ENCODE measurements at places on chromosomes 3 and 15.

DNA sequence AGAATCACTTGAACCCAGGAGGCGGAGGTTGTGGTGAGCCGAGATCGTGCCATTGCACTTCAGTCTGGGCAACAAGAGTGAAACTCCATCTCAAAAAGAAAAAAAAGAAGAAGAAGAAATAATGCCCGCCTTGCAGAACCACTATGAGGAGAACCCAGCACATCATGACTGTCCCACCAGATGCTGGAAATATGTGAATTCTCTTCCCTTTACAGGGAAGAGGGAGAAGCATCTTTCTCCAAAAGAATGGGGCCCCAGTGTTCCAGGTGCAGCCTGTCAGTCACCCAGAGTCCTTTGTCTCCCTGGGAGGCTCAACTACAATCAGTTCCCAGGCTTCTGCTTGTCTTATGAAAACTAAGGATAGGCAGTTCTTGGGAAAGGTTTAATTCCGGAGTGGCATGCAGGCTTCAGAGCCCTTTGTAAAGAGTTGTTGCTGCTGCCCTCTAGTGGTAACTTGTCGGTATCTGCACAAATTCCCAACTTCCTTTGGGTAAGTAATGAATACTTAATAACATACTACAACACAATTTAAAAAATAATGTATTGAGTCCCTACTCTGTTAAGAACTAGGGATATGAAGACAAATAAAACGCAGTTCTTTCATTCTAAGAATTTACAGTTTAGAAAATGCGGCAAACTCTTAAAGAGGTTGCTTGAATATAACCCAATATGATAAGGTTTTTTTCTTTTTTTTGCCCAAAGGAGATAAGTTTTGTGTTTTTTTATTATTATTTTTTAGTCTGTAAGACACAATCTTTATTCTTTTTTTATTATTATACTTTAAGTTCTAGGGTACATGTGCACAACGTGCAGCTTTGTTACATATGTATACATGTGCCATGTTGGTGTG, 18.6 kb upstream of the TICRR start:
- no peak for DNase-seq

- peak; percentile 11 for DNase-seq
Measured at GRCh38 chr3:17412950-17413530, 329.4 kb downstream of the TBC1D5 start.

GRCh38 chr3:68290333-68290732, 635.9 kb upstream of the SUCLG2 start:
- no peak for DNase-seq

GRCh38 chr15:69643971-69644370, 191.4 kb downstream of the RPLP1 start:
- no peak for DNase-seq

DNA sequence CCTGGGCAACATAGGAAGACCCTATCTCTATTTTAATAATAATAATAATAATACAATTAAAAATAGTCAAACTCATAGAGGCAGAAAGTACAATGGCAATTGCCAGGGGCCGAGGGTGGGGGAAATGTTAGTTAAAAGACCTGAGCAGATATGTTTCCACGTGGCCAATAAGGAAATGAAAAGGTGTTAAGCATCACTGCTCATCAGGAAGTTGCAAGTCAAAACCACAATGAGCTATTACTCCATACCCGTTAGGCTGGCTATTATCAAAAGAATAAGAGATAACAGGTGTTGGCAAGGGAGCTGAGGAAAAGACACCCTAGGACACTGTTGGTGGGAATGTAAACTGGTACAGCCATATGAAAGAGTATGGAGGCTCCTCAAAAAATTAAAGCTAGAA, 60.4 kb upstream of the PRSS50 start:
- no peak for DNase-seq

DNA sequence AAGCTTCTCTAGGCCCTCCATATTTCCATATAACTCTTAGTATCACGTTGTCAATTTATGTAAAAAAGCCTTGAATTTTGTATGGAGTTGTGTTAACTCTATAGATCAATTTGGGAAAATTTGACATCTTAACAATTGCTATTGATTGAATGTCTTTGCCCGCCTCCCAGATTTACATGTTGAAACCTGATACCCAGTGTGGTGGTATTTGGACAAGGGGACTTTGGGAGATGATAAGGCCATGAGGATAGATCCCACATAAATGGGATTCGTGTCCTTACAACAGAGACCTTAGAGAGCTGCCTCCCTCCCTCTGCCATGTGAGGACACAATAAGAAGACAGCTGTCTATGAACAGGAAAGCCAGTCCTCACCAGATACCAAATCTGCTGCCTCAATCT, 21.1 kb upstream of the TNK2 start:
- no peak for DNase-seq

DNA sequence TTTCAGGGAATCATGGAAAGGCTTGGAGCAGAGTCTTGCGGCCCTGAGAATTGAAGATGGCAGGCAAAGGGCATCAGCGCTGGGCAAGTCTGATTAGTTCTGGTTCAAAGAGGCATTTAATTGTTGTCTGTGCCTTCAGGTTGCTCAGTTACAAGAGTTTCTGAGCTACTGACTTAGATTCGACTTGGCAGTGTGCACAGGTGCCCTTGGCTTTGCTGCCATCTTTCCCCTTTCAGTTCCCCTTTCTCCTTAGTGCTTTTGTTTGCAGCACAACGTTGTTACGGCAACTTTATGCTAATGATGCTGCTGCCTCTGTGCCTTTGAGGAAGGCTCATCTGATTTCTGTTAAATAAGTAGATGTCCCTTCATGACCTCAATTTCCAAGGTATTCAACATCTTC, 12.5 kb downstream of the P2RY14 start:
- DNase-seq = no peak

GRCh38 chr3:116553355-116553754, 108.1 kb upstream of the LSAMP start:
- DNase-seq = no peak

GRCh38 chr15:101498717-101499480, 9.4 kb upstream of the PCSK6 start:
- DNase-seq = no peak

- no peak for DNase-seq
Measured at GRCh38 chr15:31179693-31180092, 78.2 kb upstream of the TRPM1 start.

- DNase-seq = no peak
Measured at GRCh38 chr15:78060232-78060631, 17.3 kb downstream of the TBC1D2B start.

DNA sequence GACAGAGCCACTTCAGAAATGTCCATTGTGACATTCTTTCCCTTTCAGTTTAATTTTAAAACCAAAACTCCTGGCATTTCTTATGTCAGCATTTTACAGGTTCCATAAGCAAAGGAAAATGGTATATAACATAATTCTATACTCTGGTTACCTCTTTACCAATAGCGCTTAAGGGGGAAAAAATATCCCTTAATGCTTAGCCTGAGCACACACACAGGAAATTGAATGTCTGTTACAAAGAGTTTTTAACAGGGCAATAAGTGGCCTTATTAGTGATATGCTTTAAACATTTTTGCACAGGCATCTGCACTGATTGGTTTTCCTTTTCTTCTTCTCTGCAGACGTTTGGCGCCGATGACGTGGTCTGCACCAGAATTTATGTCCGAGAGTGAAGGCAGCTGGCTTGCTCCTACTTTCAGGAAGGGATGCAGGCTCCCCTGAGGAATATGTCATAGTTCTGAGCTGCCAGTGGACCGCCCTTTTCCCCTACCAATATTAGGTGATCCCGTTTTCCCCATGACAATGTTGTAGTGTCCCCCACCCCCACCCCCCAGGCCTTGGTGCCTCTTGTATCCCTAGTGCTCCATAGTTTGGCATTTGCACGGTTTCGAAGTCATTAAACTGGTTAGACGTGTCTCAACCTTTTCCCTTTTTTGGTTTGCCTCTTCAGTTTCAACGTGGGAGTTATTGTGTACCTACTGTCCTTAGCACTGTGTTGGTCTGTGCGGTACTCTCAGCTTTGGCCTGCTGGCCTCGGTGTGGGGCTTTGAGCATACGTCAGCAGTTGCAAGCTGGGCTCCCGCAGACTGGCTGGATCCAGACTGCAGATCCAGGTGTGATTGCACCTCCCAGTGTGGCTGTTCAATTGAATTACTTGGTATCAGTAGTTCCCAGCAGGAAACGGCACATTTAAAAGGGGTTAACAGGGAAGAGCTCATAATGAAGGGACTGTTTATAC, 7.7 kb downstream of the CRABP1 start:
- DNase-seq = no peak

DNA sequence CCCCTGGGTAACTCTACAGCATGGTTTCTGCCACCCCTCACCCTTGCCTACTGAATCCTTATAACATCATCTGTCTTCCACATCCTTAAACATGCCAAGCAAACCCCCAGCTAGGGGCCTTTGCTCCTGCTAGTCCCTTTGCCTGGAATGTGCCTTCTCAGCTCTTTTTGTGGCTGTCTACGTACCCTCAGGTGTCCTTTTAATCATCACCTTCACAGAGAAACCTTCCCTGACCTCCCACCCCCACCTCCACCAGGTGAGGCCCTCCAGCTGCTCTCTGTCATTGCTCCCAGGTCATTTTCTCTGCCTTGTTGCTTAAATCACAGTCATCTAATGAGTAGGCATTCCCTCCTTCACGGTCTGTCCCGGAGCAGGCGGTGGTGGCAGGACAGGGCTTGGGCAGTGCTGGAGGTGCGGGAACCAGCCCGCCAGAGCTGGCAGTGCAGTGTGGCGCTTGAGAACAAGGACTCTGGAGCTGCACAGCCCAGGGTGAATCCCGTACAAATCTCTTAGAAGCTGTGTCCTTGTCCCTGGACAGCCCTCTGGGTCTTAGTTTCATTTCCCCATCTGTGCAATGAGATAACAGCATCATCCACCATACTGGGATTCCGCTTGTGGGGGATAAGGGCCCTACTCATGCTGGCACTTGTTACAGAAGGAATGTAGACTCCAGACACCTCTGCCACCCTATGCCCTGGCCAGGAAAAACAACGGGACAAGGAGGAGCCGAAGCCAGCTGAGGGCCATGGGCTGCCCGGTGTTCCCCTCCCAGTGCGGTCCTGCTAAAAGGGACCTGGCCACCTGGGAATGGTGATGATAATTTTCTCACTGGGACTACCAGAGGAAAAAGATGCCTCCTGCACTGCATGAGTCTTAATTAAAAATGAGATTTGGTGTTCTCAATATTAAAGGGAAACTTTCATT, 52.1 kb upstream of the IQSEC1 start:
- DNase-seq = no peak

- no peak for DNase-seq
Measured at GRCh38 chr3:173699353-173699752, 301.8 kb downstream of the NLGN1 start.

GRCh38 chr3:42733501-42734262, 31.1 kb upstream of the HHATL start:
- DNase-seq = no peak

DNA sequence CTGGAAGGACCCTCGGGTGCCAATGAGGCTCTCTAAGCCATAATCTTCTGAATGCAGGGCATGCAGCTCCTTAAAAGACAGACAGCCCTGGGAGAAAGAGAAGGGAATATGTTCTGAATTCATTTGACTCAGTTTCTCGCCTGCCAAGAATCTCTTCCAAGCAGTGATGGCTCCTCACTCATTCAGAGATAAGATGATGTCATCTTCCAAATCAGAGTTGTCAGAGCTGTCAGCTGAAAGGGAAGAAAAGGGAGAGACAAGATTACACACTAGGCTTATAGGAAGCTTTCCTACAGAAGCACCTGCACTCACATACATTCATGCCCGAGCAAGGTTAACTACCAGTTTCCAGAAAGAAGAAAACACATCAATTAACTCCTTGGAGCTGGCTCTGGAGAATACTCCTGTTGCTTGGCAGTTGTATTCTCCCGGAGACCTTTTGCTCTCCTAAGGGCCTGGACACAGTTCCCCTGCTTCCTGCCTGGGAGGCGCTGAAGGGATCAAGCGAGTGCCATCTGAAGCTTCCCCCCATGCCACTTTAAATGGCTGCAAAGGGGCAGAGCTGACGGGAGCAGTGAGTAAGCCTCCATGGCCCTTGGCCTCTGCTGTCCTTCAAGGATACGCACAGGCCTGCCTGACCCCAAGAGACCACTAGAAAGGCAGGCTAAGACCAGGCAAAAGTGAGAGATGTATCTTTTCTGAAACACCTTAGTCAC, 7.7 kb downstream of the RBM15B start:
- no peak for DNase-seq

GRCh38 chr3:5494905-5495519, 307.5 kb downstream of the EDEM1 start:
- no peak for DNase-seq

- no peak for DNase-seq
Measured at GRCh38 chr3:197746209-197746608, 3.5 kb upstream of the FYTTD1 start.

DNA sequence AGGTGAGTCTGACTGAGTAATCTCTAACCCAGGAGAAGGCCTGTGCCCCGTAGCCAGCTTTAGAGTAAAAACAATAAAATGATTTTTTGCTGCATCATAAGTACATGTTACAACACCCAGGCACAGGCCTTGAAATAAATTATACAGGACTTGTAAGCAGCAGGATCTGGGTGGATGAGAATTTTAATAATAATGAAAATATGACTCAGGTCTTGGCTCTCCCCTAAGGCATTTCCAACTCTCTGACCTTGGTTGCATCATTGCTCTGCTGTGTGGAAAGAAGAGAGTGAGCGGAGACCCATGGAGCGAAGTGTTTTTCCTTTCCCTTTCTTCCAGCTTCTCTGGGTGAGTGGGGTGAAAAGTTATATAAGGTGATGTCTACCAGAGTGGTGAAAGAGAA, 44.6 kb downstream of the EOMES start:
- no peak for DNase-seq

GRCh38 chr15:90221246-90221900, 12.4 kb downstream of the CIB1 start:
- no peak for DNase-seq

GRCh38 chr3:168395551-168395950, 299.8 kb upstream of the GOLIM4 start:
- DNase-seq = no peak

DNA sequence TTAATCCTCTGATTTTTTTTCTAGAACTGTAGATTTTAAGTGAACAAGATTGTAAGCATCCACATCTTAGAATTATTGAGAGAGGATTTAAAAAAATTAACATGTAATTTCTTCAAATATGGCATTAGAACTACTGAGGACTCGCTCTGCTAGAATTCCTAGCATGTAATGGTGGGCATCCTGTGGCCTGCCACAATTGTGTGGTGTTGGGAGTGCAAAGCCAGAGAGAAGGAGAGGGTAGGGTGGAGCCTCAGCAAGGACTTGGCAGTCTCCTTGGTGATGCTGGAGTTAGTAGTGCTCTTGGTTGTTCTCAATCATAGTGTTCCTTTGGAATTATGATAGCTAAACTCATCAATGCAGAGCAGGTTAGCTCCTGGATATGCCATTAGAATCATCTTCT, 443.9 kb upstream of the TBL1XR1 start:
- DNase-seq = no peak

- DNase-seq = peak; percentile 41
Measured at GRCh38 chr15:60255390-60255789, 142.4 kb downstream of the ANXA2 start.

- DNase-seq = no peak
Measured at GRCh38 chr3:66110840-66111239, 72.1 kb upstream of the MAGI1 start.

Data from activated CD4-positive, alpha-beta T cell treated with anti-CD3 and anti-CD28 coated beads, Interleukin-2, amount 50 U/mL, for 24 hours (primary cell).